Fibroblast of lung (primary cell): ENCODE measurements at places on chromosomes 12 and 14. TPM values are rescaled to one million over a fixed set of nuclear protein-coding genes. Genes with fewer than 3 reads are reported as not detected.
A peak's percentile ranks its signal among the peaks of the same experiment; 100 is the strongest.

DNA sequence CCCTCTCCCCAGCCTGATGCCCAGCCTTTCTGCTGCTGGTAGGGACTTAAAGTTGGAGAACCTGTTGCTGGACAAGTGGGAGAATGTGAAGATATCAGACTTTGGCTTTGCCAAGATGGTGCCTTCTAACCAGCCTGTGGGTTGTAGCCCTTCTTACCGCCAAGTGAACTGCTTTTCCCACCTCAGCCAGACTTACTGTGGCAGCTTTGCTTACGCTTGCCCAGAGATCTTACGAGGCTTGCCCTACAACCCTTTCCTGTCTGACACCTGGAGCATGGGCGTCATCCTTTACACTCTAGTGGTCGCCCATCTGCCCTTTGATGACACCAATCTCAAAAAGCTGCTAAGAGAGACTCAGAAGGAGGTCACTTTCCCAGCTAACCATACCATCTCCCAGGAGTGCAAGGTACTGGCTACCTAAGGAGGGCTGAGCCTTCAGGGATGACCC, 1.6 kb downstream of the TSSK4 start:
- no peak for DNase-seq

GRCh38 chr14:85248881-85249635, 280.9 kb upstream of the FLRT2 start:
- DNase-seq = peak; percentile 2

Gene TAS2R13
- total RNA-seq = 1.0 and 1.7 TPM in 2 replicates

GRCh38 chr14:19771895-19772430, 1.3 kb upstream of the OR4M1 start:
- DNase-seq = no peak

DNA sequence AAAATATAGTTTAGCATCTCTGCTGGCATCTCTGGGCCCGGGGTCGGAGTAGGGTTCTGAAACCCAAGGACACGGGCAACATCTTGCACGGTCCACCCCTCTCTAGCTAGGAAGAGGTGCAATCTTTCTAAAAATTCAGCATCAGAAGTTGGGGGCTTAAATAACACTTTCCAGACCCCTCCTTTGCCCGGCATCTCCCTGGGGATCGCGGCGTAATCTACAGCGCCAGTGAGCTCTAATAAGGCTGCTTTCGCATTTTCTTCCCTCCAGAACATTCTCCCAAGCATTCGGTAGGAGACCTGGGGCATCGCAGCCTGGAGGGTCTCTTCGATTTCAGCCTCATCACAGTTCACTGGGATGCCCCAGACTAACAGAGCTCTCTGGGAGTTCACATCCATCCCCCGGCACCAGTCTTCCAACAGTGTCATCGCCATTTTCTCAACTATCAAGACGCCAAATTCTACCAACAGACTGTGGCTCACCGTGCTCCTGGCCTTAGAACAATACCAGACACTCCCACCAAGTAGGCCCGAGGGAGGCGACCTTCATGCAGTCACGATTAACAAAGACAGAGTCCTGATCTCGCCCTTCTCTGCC, 880 bp downstream of the PNMA1 start:
- DNase-seq = no peak

DNA sequence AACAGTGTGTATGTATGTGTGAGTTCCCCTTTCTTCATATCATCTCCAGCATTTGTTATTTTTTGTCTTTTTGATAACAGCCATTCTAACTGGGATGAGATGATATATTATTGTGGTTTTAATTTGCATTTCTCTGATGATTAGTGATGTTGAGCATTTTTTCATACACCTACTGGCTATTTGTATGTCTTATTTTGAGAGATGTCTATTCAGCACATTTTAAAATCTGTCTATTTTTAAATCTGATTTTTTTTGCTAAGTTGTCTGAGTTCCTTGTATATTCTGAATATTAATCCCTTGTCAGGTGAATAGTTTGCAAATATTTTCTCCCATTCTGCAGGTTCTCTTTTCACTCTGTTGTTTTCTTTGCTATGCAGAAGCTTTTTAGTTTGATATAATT, 469.1 kb downstream of the FUT8 start:
- DNase-seq = no peak

DNA sequence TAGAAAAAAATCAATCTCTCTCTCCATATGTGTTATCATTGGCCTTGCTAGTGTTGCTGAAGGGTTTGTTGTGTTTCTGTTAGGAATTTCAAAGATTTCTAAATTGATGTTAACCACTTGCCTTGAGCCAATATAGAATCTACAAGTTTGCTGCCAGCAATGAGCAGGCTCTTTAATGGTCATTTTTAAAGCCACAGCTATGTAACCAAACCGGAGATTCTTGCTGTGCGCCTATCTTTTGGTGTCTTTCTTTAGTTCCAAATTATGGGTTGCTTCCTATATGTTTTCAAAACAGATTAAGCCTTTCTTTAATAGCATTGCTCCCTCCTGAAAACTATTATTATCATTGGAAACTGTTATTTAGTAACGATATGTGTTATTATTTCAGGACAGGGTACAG, 545.7 kb downstream of the DIO2 start:
- no peak for DNase-seq

DNA sequence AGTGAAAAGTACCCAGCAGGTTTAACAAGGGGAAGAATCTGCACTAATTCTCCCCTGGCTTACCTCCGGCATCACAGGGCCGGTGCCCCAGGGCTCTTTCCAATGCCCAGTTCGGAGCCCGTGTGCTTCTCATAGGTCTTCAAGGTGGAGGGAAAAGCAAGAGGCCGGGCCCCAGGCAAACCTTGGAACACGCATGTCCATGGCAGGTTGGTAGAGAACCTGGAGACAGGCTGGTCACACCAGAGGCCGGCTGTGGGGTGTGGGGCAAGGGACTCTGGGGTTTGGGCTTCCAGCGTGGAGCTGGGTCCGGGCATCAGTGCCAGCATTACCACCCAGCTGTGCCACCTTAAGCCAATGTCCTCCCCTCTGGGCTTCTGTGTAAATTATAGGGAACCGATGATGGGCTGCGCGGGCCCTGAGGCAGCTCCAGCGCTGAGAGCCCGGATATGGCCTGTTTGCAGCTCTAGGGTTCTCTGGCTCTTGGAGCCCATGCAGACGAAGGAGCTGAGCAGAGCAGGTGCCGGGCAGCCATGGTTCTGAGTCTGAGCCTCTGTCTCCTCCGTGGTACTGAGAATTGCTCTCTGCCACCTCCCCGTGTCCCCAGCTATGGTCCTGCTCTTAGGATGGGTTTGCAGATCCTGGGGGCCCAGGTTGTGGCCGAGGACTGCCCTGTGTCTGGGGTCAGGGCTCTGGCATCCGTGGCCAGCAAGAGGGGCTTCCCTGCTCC, 197.0 kb upstream of the C14orf180 start:
- no peak for DNase-seq

Gene STAC3
- total RNA-seq = 0.26 and 0.33 TPM in 2 replicates
